ENCODE measurements at places on chromosomes 2 and 18. TPM values are rescaled to one million over a fixed set of nuclear protein-coding genes. Genes with fewer than 3 reads are reported as not detected.

GRCh38 chr2:130790804-130791616 is 35.7 kb downstream of the AMER3 start:
- DNase-seq, result no peak
- H3K4me1 ChIP-seq, result peaks cover 10% of the 10 kb centered on the region

DNA sequence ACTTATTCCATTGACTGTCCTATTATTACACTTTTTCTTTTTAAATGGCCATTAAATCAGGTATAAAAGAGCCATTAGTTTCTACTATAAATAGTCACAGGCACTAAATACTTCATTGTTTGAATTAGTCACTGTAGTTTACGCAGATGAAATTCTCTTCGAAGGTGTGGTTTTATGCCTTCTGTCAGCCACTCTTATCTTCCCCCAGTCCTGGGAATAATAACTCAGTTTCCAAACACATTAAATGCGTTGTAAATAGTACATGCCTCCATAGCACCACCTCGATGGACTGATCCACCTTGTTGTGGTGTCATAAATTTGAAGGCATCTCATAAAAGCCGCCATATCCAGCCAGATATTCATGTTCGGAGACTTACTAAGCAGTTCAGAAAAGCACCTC is 72.1 kb upstream of the PARD3B start:
- no peaks in the 10 kb centered on the region for H3K4me1 ChIP-seq
- H3K27me3 ChIP-seq, result no peaks in the 10 kb centered on the region
- no peak overlapping the region for H3K27ac ChIP-seq
- no peak overlapping the region for H3K4me3 ChIP-seq
- no peaks in the 10 kb centered on the region for H3K36me3 ChIP-seq
- no peak for DNase-seq

- no peaks in the 10 kb centered on the region for H3K36me3 ChIP-seq
- DNase-seq, result no peak
- no peak overlapping the region for H3K4me3 ChIP-seq
- H3K27me3 ChIP-seq, result no peaks in the 10 kb centered on the region
Measured at GRCh38 chr18:9655232-9655767, 40.9 kb upstream of the PPP4R1 start.

DNA sequence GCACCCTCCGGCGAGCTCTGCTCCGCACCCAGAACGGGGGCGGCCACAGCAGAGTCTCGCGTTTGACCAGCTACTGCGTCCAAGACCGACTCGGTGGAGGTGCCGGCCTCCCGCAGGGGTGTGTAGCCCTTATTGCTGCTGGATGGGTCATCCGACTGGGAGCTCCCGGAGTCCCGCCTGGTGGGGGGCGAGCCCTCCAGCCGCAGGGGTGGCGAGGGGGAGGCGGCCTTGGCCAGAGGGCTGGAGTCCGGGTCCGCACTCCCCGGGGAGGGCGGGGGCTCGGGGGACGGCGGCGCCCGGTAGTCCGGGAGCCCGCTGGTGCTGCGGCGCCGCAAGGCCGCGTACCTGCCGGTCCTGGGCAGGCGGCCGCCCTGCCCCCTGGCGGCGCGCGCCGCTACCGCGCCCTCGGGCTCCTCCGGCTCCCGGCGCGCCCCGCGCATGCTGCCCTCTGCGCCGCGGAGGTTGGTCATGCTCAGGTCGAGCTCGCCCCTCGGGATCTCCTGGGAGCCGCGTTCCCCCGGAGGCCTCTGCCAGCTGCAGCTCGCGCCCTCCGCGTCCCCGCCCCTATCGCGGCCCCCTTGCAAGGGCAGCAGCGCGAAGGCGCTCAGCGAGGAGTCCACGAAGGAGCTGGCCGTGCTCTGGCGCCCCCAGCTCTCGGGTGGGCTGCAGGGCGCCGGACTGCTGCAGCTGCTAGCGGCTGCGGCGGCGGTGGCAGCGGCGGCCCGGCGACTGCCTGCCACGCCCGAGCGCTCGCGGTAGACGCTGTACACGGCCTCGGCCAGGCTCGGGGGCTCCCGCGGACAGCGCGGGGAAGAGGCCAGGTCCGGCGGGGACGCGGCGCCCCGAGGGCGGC is 4.8 kb downstream of the TMEM200C start:
- H3K36me3 ChIP-seq, result no peaks in the 10 kb centered on the region
- H3K4me1 ChIP-seq, result peaks cover 21% of the 10 kb centered on the region
- DNase-seq, result peak; percentile 78
- peak overlapping the region; percentile 47 for H3K4me3 ChIP-seq
- H3K27ac ChIP-seq, result no peak overlapping the region
- H3K27me3 ChIP-seq, result peaks cover 25% of the 10 kb centered on the region

- peak overlapping the region; percentile 5 for H3K4me3 ChIP-seq
- no peaks in the 10 kb centered on the region for H3K4me1 ChIP-seq
- peak; percentile 73 for DNase-seq
- no peaks in the 10 kb centered on the region for H3K27me3 ChIP-seq
Measured at GRCh38 chr2:160427629-160428404, 65.8 kb downstream of the RBMS1 start.

NPHP1 gene
- total RNA-seq, result 0.58 TPM
